Thyroid gland (tissue), 4 donors: ENCODE measurements at places on chromosomes 3 and 15. TPM values are rescaled to one million over a fixed set of nuclear protein-coding genes. Genes with fewer than 3 reads are reported as not detected.

Gene ITGB5
- 122 TPM for total RNA-seq

Gene PLSCR4
- total RNA-seq: 79.8 TPM

Gene ICE2
- 56.5 TPM for total RNA-seq

Gene CPN2
- not detected for total RNA-seq

Gene SLC15A2
- total RNA-seq: 8.7 TPM

Gene AGBL1
- not detected for total RNA-seq

Gene FGD5
- total RNA-seq: 20.8 TPM

Gene C3orf33
- total RNA-seq: 11.8 TPM

Gene OR5K1
- total RNA-seq: not detected

Gene GOLGA6A
- total RNA-seq: not detected

GRCh38 chr3:17151598-17152373 lies 267.0 kb downstream of the PLCL2 start:
- DNase-seq: no peak

GRCh38 chr3:42898896-42899675 lies 6.9 kb upstream of the ZNF662 start:
- DNase-seq: no peak

DNA sequence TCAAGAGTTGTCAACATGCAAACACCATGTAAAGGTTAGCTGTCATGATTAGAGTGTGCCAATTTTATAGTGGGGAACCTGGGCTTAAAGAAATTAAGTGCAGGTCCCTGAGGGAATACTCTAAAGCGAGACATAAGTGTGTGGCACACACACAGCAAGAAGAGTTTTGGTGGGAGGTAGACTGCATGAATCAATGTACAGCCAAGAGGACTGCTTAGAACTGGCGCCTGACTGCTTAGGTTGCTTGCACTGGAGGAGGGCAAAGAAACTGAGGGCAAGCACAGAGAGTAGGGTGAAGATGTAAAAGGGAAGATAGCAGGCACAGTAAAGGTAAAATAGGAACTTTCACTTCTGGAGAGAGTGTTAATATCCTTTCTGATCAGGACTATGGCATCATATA lies 184.9 kb downstream of the SOX2 start:
- no peak for DNase-seq

GRCh38 chr3:193389335-193389734 lies 10.8 kb upstream of the ATP13A5 start:
- DNase-seq: no peak

DNA sequence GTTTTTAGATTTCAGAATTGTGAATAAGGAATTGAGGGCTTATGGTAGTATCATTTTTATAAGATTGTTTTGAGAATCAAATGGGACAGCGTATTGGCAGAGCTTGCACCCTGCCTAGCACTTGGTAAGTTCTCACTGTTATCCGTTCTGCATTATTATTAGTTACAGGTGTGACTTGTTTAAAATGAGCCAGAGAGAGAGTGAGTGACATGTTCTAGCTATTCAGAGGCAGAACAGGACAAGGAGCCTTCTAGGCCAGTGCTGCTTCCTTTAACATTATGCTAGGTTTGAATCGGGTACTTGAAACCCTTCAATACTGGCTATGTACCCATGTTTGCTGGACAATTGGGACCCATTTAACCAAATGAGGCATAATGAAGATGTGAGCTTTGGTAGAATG lies 133.7 kb downstream of the FILIP1L start:
- DNase-seq: no peak

DNA sequence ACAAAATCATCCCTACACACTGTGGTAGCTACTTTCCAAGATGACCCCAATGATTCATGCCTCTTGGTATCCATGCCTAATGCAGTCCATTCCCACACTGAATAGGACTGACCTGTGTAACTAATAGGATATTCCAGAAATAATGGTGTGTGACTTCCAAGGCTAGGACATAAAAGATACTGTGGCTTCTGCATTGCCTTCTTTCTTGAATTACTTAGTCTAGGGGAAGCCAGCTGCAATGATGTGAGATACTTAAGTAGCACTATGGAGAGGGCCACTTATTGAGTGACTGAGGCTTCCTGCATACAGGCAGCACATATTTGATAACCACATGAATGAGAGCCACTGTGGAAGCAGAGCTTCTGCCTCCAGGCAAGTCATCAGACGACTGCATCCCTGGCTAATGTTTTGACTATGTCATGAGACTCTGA lies 50.1 kb downstream of the NR1I2 start:
- no peak for DNase-seq

GRCh38 chr15:67100801-67101581 lies 35.6 kb downstream of the SMAD3 start:
- no peak for DNase-seq

GRCh38 chr15:70585707-70586034 lies 177.7 kb downstream of the UACA start:
- no peak for DNase-seq

DNA sequence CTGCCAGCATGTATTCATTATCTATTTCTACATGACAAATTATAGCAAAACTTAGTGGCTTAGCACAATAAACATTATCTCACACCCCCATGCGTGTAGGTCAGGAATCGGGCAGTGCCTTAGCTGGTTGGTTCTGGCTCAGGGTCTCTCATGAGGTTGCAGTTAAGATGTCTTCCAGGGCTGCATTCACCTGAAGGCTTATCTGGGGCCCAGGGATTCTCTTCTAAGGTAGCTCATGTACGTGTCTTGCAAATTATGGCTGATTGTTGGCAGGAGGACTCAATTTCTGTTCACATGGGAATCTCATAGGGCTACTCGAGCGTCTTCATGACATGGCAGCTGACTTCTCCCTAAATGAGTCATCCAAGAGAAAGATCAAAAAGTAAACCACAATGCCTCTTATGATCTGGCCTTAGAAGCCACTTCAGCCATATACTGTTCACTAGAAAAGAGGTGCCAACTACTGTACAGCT lies 42.9 kb upstream of the TSC22D2 start:
- no peak for DNase-seq

GRCh38 chr3:185852635-185853034 lies 27.8 kb upstream of the IGF2BP2 start:
- no peak for DNase-seq

DNA sequence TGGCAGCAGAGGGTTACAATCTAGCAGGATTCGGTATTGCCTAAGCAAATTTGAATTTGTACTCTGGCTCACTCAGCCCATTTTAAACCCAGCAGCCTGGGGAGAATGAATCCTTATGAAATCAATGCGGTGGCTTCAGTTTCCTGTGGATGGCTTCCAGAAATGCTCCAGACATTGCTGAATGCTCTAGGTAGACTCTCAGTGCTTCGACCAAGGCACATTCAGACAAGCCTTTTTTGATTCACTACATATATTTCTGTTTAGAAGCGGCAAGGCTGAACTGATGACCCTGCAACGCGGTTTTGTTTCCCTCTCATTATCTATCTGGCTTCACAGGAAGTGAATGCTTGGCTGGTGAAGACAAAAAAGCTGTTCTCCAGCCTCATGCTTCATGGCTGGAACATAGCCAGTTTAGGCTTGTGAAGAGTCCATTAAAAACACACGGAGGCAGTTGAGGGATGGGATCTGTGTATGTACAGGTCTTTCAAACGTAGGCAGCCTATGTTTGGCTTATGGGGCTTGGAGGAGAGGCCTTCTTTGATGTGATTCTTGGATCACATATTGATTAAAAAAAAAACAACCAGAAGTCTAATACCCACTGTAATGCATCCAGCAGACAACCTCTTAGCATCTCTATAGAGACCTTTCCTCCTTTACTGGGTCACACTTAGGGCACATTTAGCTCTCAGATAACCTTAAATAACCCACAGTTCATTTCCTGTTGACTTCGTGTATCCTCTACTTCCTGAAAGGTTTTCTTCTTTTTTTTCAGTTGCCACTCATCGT lies 400.2 kb upstream of the TBL1XR1 start:
- DNase-seq: peak; percentile 76

DNA sequence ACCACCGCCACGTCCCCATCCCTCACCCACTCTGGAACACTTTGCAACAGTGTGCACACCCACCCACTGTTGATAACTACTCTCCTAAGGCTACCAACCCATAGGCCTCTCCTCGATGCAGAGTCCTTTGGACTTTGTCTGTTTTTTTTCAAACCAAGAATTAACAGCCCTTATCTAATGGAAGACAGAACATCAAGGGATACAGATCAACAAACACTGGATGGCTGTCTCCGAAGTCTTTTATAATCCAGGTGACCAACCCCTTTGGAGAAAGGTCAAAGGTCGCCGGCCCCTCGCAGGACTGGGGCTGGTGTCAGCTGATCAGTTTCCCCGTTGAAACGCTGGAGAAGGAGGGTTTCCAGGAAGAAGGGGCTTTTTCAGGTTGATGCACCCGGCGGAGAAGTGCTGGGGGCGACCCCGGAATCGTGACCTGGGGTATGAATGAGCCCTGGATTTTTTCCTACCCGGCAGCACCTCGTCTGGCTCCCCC lies 532 bp downstream of the B4GALT4 start:
- peak; percentile 52 for DNase-seq

DNA sequence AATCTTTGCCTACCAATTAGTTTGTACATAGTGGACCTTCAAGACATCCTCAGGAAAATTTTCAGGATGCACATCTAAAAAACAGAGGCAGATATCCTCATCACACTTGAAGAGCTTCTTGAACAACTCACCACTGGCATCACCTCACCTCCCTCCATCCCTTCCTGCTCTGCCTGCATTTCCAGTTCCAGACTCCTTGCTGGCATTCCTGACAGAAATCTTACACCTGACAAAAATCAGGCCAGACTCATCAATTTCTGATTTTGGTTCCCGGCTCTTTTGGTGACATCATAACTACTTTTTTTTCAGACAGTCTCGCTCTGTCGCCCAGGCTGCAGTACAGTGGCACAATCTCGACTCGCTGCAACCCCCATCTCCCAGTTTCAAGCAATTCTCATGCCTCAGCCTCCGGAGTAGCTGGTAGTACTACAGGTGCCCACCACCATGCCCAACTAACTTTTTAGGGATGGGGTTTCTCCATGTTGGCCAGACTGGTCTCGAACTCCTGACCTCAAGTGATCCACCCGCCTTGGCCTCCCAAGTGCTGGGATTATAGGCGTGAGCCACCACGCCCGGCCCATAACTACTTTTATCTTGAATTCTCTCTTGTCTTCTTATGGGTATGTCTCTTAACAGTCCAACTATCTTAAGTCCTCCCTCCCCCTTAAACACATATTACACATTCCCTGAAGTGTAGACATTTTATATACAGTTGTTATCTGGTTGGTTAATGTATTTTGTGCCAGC lies 216.6 kb upstream of the IL12A start:
- DNase-seq: no peak

DNA sequence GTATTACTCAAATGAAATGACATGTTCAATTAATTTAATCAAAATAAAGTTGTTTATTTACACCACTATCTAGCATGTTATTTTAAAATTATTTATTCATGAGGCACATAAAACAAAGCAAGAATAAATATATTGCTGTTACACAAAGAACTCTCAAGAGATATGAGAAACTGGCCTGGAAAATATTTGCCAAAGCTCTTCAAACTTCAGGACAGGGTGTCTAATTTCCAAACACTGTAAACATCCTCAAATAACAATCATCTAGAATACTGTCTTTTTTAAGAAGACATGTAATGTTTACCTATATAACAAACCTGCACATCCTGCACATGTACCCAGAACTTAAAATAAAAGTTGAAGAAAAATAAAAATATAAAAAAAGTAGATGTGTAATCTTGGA lies 876.6 kb downstream of the TUSC7 start:
- no peak for DNase-seq

DNA sequence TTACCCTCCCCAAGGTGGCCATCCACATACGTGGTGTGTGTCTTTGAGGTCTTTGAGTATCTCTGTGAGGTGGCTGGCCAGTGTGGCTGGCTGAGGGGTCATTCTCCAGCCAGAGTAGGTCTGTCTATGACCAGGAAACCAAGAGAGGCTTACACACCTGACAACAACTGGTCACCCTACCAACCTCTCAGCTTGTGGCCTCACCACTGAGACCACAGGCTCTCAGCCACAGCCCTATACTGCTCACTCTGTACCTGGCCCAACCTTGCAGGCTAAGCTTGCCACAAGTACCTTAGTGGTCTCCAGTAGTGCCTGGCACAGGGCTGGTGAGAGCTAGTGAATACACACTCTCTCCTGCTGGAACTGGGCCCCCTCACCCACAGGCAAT lies 5.1 kb downstream of the HEMK1 start:
- DNase-seq: no peak

DNA sequence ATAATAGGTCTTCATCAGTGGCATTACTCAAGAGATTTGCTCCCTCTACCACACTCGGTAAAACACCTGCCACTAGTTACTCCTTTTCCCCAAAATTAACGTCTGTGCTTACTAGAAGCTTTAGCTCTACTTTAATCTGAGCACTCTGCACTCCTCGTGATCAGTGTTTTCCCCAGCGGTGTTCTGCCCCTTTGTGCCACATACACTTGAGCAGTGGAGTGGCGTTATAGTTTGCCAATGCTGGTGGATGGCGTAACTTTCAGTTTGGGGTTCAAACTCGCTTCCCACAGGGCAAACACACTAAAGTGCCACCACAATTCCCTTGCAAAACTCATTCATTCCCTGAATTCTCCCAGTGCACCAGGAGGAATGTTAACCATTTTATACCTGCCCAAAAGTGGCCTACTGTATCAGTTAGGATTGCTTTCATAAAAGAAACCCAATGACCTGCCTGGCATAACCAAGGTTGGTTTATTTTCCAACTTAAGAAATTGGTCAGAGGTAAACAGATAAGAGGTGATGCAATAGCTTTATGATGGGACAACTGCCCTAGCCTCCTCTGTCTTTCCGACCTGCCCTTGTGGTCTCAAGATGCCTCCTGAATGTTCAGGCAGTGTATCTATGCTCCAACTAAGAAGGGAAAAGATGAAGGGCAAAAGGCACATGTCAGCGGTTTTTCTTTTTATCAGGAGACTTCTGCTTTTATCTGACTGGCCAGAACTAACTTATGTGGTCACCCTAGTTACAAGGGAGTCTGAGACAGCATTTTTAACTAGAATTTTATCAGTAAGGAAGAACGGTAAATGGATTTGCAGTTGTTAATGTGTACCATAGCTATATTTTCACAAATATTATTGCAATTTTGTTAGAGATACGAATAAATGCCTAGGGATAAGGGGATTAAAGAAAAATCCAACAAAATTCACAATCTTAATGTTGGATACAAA lies 83.9 kb downstream of the FSIP1 start:
- DNase-seq: peak; percentile 47

- DNase-seq: no peak
Measured at GRCh38 chr3:120615847-120616609, 19.9 kb downstream of the NDUFB4 start.

DNA sequence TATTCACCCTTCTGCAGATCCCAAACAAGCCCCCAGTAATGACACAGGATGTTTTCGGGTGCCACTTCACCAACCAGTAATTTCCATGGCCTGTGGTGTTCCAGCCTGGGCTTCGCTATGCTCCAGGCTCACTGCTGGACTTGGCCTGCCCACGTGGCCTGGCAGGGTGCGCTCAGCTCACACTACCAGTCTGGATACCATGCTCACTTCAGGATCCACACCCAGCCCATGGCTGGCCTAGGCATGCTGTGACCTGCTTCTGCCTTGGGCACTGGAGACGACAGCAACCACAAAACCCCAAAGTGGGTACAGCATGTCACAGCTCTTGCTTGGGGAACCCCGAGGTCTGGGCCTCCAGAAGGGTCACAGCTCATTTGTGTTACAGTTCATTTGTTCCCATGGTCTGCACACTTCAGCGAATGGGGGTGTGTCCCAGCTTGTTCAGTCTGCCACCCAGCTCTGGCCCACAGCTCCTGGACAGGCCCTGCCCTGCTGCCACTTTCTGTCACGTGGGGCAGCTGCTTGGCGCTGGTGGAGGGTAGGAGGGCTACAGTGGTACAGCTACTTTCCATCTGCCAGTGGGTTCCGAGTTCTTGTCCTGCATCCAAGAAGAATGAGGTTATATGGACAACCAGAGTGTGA lies 650.8 kb downstream of the MCTP2 start:
- DNase-seq: no peak
